ENCODE measurements at places on chromosomes 11 and 22. TPM values are rescaled to one million over a fixed set of nuclear protein-coding genes. Genes with fewer than 3 reads are reported as not detected.

The MFNG gene
- total RNA-seq = 53.5 TPM

The KRTAP5-1 gene
- total RNA-seq = not detected

DNA sequence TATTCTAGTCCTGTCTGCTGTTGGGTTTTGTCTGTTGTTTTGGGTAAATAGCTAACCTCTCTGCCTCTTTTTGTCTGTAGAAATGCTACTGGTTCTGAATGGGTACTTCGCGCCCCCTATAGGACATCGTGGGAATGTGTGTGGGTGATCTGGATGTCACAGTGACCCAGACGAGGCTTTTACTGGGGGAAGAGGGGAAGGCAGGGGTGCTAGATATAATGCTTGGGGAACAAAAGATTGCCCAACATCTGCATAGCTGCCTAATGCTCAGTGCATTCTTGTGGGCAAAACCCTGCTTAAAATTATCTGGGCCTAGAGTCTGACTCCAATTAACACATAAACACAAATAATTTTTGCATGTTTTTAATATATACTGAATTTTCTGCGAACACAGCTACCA lies 57.7 kb downstream of the BMAL1 start:
- H3K27ac ChIP-seq = no peak overlapping the region
- peaks cover 62% of the 10 kb centered on the region for H3K4me1 ChIP-seq
- H3K36me3 ChIP-seq = no peaks in the 10 kb centered on the region
- no peaks in the 10 kb centered on the region for H3K27me3 ChIP-seq
- no peak overlapping the region for H3K4me3 ChIP-seq
- no peak for DNase-seq

GRCh38 chr22:20237480-20238440 lies 30.4 kb downstream of the RTN4R start:
- H3K36me3 ChIP-seq = no peaks in the 10 kb centered on the region
- DNase-seq = no peak

DNA sequence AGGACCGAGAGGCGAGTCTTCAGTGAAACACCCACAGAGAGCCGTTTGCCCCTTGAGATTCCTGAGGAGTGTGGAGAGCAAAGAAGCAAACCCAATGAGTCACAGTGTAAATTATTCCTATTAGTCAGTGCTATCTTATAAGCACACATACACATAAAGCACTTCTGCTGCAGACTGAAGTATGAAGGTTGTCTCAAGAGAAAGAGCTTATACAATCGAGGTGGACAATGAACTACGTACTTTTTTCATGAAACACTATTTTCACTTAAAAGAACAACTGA lies 37.3 kb downstream of the GALNT18 start:
- DNase-seq = no peak
- H3K27me3 ChIP-seq = no peaks in the 10 kb centered on the region
- H3K4me3 ChIP-seq = no peak overlapping the region
- peaks cover 22% of the 10 kb centered on the region for H3K4me1 ChIP-seq
- peak overlapping the region; percentile 45 for H3K27ac ChIP-seq

DNA sequence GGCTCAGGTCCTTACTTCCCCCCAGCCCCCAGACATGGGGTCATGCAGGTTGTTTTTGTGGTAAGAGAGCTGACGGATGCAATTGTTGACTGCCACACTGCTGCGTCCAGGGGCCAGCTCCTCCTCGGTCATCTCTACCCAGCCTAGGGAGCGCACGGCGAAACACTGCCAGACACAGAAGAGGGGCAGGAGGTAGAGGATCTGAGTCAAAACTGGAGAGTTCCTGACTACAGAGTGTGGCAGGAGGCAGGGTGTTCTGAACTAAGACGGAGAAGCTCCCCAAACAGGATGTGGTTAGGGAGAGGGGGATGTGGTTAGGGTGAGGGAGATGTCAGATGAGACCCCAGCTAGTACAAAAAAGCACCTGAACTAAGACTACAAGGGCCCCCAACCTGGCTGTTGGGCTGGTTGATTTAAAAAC lies 12.3 kb downstream of the SMPD1 start:
- DNase-seq = no peak
- no peak overlapping the region for H3K4me3 ChIP-seq
- H3K4me1 ChIP-seq = peaks cover 4% of the 10 kb centered on the region

GRCh38 chr11:3130269-3131071 lies 34.6 kb downstream of the OSBPL5 start:
- H3K27me3 ChIP-seq = no peaks in the 10 kb centered on the region
- H3K4me1 ChIP-seq = peaks cover 6% of the 10 kb centered on the region
- H3K4me3 ChIP-seq = no peak overlapping the region
- DNase-seq = peak; percentile 57

- no peaks in the 10 kb centered on the region for H3K36me3 ChIP-seq
- no peak overlapping the region for H3K4me3 ChIP-seq
- H3K4me1 ChIP-seq = no peaks in the 10 kb centered on the region
- DNase-seq = no peak
- H3K27ac ChIP-seq = no peak overlapping the region
Measured at GRCh38 chr11:99920956-99921355, 766.1 kb upstream of the ARHGAP42 start.

Measured in upper lobe of right lung (tissue), 1 donor.